ENCODE measurements at places on chromosomes 2 and 18.

- DNase-seq, result no peak
These were observed 3.8 kb downstream of the PIEZO2 start for GRCh38 chr18:11145413-11146191.

DNA sequence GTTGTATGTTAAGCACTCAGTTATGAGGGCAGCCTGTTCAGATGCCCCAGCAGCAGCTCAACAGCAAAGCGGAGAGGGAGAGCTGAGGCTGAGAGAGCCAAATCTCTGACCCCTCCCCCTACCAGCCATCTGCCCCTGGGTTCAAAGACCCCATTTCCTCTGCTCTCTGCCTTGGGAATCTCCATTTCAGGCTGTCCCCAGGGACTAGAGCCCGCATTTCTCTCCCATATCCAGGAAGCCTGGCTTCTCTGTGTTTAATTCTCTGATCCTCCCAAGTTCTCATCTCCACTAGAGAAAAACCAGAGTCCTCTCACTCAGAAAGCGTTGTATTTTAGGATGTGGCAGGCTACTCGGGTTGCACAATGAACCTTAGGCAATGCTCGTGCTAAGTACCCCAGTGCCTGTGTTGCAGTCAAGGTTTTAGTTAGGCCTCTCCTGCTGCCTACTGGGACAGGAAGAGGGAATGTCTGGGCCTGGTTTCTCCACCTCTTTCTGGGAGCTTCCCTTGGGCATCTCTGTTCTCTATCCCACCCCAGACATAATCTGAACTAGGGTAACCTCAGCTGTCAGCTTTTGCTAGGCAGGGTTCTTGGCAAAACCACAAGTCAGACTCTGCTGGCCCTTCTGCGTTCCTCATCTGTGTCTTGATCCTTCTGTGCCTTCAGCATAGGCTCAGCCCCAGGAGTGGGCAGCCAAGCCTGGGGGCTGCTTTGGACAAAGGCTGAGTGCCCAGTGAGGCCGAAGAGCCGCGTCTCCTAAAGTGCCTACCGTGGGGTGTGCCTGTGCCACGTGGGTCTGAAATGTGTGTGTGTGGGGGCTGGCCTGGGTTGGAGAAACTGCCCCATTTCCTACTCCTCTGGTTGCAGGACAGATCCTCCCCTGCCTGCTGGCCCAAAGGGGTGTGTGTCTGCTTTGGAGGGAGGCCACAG is 96.8 kb downstream of the STPG4 start:
- DNase-seq, result no peak

DNA sequence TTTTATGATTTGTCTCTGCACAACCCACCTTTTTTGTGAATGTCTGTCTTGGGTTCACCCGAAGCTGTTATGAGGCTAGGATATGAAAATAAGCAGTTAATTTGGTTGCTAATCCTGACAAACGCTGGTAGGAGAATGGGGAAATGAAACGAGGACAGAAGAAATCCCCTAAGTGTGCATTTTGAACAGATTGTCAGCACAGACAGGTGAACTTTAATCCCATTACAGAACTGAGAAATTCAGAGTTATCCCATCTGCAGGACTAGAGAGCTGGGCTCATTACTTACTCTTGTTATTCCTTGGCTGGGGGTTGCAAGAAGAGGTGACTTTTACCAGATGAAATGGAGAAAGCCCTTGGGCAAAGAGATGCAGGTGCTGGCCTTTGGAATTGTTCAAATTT is 123.3 kb upstream of the NYAP2 start:
- no peak for DNase-seq

DNA sequence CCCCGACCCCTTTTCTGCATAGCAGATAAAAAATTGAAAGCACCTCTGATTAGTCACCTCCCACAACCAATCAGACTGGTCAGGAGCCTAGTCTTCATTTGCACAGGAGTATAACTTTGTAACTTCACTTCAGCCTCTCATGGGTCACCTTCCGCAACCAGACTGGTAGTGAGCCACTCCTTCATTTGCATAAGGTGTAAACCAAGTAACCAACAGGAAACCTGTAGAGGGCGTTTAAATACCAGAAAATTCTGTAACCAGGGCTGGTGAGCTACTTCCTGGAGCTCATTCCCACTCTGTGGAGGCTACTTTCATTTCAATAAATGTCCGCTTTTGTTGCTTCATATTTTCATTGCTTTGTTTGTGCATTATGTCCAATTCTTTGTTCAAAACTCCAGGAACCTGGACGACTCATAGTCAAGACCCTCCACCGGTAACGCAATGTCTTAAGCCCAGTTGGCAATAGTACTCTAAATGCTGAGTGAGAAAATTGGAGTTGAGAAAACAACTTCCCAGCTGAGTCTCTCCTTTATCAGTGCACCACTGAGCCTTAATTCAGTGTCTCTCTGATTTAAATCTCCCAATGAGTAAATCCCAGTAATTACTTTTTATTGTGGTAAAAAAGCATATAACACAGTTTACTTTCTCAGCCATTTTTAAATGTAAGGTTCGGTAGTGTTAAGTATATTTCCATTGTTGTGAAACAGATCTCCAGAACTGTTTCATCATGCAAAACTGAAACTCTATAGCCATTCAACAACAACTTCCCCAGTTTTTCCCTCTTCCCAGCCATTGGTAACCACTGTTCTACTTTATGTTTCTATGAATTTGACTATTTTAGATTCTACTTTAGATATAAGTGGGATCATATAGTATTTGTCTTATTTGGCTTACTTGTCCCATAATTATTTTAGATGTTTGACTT is 392.7 kb upstream of the SLC8A1 start:
- DNase-seq, result no peak

DNA sequence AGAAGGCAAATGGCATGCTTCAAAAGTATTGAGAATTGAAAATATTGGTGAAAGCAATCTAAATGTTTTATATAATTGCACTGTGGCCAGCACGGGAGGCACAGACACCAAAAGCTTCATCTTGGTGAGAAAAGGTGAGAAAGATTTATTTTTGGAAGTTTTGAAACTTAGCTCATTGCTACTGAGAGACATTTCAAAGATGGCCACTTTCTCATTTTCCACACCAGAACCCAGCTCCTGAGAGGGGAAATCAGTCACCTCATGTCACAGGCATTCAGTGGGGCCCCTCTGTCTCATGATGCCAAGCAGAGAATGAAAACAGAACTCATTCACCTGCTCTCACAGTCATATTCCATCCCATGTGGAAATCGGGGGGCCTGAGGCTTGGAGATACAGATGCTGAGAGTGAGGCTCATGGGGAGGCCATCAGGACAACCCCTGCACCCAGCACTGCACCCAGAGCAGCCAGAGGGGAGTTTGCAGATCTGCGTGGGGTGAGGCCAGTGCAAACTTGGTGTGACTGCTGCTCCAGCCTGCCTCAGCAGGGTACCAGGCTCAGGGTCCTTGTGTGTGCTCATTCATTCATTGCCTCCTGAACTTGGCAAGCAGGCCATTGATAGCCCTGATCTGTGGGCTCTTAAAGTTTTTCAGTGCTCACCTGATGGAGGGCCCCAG is 31.4 kb downstream of the IL18R1 start:
- DNase-seq, result no peak

- DNase-seq, result peak; percentile 66
These were observed 44.5 kb upstream of the TMEM247 start for GRCh38 chr2:46434851-46435273.

- DNase-seq, result no peak
These were observed 3.0 kb upstream of the OSR1 start for GRCh38 chr2:19361325-19361990.

DNA sequence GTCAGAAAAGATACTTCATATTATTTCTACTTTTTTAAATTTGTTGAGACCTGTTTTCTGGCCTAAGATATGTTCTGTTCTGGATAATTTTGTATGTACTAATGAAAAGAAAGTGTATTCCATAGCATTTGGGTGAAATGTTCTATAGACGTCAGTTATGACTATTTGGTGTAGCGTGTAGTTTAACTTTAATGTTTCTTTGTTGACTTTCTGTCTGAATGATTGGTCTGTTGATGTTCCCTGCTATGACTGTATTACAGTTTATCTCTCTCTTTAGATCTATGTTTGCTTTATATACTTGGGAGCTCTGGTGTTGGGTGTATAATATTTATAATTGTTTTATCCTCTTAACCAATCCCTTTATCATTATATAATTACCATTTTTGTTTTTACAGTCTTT is 352.4 kb downstream of the PTPRM start:
- no peak for DNase-seq

DNA sequence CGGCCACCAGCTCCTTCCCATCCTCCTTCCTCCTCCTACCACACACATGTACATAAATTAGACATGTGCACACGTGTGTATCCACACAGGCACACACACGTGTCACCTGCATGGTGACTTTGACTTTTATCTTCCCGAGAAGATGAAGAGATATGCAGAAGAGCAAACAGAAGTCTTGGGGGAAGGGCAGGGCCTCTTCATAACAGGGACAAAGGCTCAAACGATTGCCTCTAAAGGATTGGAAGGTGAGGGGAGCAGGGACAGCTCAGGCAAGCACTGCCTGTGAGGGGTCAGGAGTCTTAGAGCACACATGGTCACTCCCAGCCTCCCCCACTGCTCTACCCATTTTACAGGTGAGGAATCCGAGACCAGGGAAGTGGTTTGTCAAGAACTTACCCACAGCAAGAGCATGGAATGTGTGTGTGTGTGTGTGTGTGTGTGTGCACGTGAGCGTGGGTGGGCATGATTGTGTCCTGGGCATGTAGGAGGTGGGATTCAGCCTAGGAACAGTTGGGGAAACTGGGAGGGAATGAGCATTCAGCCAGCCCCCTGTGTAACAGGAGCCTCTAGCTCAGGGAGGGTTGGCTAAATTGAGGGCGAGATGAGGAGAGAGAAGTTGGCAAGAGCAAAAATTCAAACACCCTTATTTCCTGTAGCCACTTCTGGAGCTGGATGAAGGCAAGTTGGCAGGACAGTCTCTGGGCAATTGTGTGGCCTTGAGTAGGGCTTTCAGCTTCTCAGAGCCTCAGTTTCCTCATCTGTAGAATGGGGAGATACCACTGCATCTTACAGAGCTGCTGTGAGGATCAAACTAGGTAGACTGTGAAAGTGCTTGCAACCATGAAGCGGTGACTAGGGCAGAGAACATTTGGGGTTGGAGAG is 24.2 kb downstream of the CIB4 start:
- DNase-seq, result no peak

GRCh38 chr2:201149064-201149820 is 33.3 kb downstream of the CFLAR start:
- peak; percentile 77 for DNase-seq

DNA sequence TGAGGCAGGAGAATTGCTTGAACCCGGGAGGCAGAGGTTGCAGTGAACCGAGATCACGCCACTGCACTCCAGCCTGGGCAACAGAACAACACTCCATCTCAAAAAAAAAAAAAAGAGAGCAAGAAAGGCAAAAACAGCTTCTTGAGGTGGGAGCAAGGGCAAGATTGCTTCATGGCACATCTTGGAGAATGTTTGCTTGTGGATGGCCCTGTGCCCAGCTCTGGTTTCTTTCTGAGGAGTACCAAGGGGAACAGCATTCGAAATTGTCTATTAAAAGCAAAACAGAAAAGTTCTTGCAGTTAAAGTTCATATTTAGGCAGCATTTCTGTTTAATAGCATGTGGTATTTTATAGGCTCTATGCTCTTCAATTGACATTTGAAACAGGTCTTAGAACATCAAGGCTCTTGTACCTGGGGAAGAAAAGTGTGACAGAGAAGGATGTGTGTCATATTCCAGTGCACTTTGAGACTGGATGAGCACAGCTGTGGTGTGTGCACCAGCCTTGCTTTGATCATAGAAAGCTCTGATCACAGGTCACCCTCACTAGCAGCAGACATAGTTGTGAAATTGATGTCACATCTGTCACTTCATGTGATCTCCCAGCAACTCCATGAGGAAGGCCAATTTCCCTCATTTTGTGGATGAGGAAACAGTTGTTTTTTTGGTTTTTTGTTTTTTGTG is 154.3 kb downstream of the UXS1 start:
- no peak for DNase-seq

DNA sequence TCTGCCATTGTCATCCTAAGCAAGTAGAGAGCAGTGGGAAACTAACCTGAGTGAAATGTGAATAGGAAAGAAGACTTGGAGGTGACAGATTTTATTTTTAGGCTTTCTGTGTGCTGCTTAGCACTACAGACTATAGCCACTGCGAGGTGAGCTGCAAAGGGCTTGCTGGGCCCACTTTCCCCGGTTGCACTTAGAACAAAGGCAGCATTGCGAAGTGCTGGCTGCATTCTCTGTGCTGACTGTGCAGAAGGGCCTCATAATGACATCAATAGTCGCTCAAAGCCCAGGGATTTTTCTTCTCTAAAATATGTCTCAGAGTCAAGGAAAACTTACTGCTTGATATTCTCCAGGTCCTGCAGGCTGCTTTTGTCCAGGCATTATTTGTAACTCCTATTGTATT is 592.1 kb downstream of the TDRD15 start:
- no peak for DNase-seq

GRCh38 chr2:8453904-8454302 is 228.0 kb upstream of the ID2 start:
- DNase-seq, result no peak

- DNase-seq, result no peak
These were observed 72.4 kb upstream of the IL1R1 start for GRCh38 chr2:102070058-102070642.

DNA sequence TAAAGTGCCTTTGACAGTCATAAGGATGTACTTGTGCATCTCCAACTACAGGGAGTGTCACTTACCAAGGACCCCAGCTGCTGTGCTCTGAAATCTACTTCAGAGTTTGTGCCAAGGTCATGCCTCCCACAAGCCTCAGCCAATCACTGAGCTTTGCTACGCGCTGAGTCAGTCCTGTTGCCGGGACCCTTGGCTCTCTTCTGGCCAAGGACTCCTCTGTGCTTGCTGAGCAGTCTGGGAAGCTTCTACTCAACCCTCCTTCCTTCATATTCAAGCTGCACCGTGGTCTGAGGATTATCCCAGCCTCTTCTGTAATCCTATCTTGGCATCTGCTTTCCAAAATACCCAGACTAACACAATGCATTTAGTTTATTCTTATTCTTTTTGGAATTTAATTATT is 398.9 kb upstream of the FANCL start:
- no peak for DNase-seq

DNA sequence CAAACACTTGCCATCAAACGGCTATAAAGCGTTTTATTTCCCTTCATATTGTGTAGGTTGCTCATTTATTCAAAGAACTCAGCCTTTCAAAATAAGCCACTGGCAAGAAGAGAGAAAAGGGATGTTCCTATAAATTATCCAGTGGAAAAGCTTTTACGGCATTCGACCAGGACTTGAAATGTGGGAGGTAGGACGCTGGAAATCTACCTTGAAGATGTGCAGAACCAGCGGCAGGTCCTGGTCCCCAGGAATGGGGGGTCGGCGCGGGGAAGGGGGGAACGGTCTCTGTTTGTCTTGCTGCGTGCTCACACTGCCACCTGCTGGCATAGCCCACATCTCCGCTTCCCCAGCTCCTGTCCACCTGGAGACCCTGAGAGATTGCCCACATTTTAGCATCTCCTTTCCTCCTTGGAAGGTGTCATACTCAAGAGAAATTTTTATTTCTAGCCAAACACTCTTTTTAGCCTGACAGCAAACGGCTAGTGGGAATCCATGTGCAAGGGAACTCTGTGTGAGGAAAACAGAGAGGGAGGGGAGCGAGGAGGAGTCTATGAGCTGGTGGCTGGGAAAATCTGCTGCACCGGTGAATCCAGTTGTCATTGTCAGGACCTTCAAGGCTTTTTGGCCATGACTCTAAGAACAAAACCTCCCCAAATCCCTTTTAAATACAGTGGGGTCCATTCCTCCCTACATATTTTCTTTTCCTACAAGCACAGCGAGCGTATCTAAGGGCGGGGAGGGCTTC is 349.0 kb upstream of the PKDCC start:
- DNase-seq, result no peak

Data from AG04449 (cell line).